ENCODE measurements at places on chromosomes 1 and 21.

DNA sequence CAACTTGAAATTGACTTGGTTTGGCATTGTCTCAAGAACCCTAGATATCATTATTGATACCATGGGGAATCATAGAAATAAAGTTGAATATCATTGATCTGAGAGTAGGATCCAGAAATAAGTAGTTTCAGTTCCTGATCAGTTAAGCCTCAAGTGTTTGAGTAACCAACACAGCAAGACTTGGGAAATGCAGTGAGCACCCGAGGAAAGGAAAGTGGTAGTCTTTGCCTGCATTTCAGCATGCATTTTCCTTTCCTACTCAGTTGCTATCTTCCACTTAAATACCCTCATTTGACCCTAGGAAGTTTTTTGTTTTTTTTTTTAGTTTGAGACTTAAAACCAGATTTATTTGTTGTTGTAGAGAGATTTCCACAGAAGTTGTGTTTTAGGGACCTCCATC lies 18.9 kb downstream of the CLEC20A start:
- no peak for DNase-seq

GRCh38 chr1:94055459-94056122 lies 65.4 kb downstream of the ABCA4 start:
- DNase-seq = no peak

GRCh38 chr1:73056826-73057225 lies 774.5 kb upstream of the NEGR1 start:
- DNase-seq = no peak

DNA sequence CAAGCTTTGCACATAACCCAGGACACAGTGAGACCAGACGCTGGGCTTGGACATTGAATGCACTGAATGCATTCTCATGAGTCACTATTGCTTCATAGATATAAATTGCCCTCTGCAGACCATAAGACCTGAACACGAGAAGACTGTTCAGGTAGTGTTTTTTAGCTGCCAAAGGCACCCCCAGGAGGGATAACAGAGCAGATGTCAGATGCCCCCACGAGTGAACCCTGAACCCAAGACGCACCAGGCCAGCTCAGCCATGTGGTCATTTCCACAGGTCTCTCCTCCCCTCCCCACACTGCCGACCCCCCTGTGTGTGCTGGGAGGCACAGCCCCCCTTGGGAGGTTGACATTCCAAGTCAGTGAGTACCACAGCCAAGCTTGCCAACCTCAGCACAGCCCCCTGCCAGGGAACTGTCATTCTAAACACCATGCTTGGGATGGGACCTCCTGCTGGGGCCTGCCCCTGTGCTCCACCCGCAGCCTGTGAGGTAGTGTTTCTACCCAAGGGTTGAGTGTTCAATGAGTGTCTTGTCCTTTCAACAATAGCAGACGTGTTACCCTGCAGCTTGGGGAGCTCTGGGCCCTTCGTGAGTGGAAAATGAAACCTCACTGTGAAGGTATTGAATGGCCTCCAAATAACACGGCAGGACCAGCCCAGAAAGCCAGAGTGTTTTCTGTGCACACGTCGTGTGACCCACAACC lies 68.2 kb downstream of the PSMG1 start:
- no peak for DNase-seq

GRCh38 chr1:201167041-201167991 lies 13.0 kb upstream of the TMEM9 start:
- DNase-seq = no peak
